ENCODE measurements at places on chromosomes 1 and 21.

DNA sequence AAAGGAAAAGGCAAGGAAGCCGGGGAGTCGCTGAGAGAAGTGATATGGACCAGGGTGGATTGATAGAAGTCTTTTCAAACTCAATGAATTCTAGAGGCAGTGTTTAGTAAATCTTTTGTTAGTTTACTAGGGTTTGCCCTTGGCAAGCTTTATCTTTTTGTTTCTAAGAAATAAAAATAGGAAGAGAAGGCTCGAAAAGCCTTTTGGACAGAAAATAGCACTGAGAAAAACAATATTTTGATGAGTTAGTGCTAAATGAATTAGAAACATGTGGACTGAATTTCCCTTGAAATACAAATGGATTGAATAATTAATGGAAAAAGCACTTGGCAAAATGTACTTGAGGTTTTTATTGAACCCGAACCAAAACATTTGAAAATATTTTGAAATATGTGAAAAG is 121.8 kb upstream of the SPAG17 start:
- H3K4me1 ChIP-seq, result no peaks in the 10 kb centered on the region
- peaks cover 1% of the 10 kb centered on the region for H3K27me3 ChIP-seq
- H3K27ac ChIP-seq, result no peak overlapping the region
- H3K4me3 ChIP-seq, result no peak overlapping the region
- no peaks in the 10 kb centered on the region for H3K36me3 ChIP-seq

DNA sequence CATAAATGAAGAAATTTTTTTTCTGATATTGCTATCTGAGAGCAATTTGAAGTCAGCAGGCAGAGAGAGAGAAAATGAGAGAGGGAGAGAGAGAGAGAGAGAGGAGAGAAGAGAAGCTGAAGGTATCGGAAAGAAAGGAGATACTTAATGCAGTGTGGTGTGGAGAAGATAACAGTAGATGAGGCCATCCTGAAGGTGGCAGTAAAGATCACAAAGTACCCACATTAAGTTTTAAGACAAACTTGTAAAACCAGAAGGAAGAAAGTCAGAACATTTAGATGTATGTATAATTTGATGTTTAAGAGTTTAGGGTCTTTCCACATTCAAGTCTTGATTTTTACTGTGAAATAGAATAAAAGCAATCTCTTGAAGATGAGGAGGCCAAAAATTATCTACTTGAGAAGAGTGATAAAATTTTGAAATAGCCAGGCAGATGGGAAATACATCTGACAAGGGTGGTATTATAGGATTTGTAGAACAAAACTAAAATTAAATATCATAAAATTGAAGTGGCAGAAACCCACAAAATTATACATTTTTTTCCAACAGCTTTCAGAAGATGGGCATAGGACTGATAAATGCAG is 1753.4 kb downstream of the MRPL39 start:
- H3K4me1 ChIP-seq, result peaks cover 2% of the 10 kb centered on the region
- H3K27me3 ChIP-seq, result no peaks in the 10 kb centered on the region
- no peaks in the 10 kb centered on the region for H3K36me3 ChIP-seq
- H3K27ac ChIP-seq, result no peak overlapping the region
- DNase-seq, result no peak

GRCh38 chr1:217133092-217133491 is 409.9 kb upstream of the ESRRG start:
- no peak overlapping the region for H3K27ac ChIP-seq
- H3K4me3 ChIP-seq, result no peak overlapping the region
- no peaks in the 10 kb centered on the region for H3K36me3 ChIP-seq

DNA sequence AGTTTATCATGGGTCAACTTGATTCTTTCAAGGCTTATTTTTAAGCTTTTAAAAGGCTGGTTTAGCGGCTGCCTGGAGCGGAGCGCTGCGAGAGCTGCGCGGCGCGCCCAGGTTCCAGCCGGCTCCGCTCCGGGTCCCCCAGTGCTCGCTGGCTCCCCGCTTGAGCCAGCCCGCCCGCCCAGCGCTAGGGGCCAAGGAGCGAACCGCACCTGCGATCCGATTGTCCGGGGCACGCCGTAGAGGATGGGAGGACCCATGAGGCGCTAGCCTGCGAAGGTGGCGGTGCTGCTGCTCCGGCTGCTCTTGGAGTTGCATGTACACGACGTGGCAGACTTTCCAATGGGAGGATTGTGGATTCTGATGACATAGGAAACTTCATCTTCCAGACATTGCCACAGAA is 9.9 kb upstream of the CFHR4 start:
- H3K4me3 ChIP-seq, result peak overlapping the region; percentile 76
- H3K27me3 ChIP-seq, result no peaks in the 10 kb centered on the region
- H3K36me3 ChIP-seq, result no peaks in the 10 kb centered on the region

- no peaks in the 10 kb centered on the region for H3K27me3 ChIP-seq
- DNase-seq, result no peak
- peaks cover 6% of the 10 kb centered on the region for H3K36me3 ChIP-seq
- peaks cover 2% of the 10 kb centered on the region for H3K4me1 ChIP-seq
- H3K27ac ChIP-seq, result no peak overlapping the region
- H3K4me3 ChIP-seq, result no peak overlapping the region
Observed at GRCh38 chr1:204241050-204241449, 27.3 kb upstream of the GOLT1A start.

- no peaks in the 10 kb centered on the region for H3K36me3 ChIP-seq
- no peak overlapping the region for H3K27ac ChIP-seq
- H3K4me3 ChIP-seq, result no peak overlapping the region
- peaks cover 16% of the 10 kb centered on the region for H3K27me3 ChIP-seq
- peak; percentile 52 for DNase-seq
Observed at GRCh38 chr1:2443277-2444137, 31.1 kb upstream of the PEX10 start.

Measured in endothelial cell (in vitro differentiated cells).